Stimulated activated CD4-positive, alpha-beta T cell treated with anti-CD3 and anti-CD28 coated beads, Interleukin-2, amount 100 ng/mL, for 24 hours (primary cell): ENCODE measurements at places on chromosomes 11 and 22.

GRCh38 chr11:26896719-26897118 is 97.2 kb upstream of the FIBIN start:
- DNase-seq, result no peak

DNA sequence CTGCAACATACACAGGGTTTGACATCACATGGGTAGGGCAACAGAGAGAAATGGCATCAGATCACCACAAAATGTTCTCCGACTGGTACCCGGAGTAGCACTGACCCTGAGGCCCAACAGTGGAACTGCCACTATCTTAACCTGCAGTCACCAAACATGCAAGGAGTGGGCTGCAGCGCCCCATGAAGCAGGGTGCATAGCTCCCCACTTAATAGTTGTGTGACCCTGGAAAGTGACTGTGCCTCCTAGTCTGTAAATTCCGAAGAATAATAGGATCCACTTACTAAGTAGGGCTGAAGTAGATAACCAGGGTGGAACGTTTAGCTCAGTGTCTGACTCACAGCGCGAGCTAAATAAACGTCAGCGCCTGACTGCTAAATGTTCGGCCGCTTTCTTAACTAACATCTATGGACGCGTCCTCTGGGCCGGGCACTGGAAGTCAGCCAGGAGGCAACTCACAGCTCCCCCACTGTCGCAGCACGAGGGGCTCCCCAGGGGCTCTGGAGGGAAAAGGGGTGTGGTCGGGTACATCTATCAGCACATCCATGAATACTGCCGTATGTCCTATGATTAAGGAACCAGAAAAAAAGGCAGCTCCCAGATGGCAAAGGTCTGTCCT is 777 bp downstream of the LTO1 start:
- DNase-seq, result peak; percentile 15

DNA sequence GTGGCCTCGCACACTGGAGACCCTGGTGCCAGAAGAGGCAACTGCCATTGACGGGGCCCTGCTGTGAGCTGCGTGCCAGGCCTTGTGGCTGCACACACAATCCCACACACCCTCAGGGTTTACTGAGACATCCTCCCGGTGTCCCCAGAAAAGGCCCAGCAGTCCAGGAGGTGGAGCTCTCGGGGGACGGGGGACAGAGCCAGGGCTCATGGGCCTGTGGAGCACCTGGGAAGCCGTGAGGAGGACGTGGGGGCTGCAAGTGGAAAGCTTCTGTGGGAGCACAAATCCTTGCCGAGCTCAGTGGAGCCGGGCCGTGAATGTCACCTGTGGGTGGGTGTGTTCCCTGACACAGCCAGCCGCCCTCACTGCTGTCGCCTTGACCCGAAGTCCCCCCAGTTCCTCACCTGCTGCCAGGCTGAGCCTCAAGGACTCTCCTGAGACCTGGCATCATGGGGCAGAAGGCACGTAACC is 609.7 kb downstream of the TBC1D22A start:
- no peak for DNase-seq

DNA sequence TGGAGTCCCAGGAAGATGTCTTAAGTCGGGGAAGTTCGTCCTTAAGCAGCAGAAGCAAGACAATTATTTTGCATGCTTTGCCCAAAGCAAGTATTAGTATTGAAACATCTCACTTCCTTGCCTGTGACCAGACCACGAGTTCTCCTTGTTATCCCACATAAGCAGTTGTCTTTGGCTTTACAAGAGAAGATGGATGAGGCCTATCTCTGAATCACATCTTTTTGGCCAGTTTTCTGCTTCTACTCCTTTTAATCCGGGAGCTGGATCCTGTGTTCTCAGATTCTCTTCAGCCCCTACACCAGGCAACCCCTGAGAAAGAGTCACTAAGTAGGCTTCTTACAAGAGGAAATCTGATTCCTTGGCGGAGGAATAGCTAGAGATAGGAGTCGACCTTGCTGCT is 2.1 kb downstream of the SYT9 start:
- DNase-seq, result no peak

DNA sequence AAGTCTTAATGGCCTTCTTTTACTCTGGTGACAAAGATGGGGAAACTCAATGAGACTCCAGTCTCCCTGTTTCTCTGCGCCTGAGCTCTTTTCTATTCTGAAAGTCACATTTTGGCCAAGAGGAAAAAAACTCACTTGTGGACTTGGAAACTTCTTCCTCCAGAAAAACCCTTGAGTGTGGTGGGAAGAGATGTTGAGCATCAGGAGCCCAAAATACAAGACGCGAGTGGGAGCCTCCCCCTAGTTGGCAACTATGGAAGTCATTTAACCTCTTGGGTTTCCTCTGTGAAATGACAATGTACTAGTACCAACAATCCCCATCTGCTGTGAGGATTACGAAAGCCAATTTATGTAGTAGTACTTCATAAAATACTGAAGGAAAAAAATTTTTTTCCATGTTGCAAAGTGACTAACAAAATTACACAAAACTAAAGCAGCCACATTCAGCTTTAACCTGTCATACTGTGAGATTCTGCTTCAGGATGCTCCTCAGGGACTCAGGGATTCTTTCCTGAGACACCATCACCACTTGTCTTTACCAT is 524 bp upstream of the SLC25A17 start:
- no peak for DNase-seq

GRCh38 chr11:131899950-131900580 is 529.6 kb downstream of the NTM start:
- DNase-seq, result no peak

DNA sequence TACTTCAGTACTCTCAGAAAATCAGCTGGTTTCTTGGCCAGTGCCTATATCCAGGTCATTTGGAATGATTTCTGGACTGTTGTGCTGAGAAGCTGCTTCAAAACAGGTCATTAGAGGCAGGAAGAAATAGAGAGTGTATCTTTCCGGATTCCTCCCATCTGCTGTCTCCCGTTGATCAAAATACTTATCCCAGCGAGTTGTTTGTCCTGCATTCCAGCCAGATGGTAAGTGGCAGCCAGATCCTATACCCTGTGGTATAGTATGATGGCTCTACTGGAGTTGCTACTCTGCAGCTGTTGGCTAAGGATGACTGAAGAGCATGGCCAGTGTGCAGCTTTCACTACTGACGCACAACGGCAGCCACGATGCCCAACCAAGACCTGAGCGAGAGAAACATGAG is 560.9 kb upstream of the ANO5 start:
- DNase-seq, result no peak

GRCh38 chr11:24683583-24683982 is 186.7 kb downstream of the LUZP2 start:
- no peak for DNase-seq

DNA sequence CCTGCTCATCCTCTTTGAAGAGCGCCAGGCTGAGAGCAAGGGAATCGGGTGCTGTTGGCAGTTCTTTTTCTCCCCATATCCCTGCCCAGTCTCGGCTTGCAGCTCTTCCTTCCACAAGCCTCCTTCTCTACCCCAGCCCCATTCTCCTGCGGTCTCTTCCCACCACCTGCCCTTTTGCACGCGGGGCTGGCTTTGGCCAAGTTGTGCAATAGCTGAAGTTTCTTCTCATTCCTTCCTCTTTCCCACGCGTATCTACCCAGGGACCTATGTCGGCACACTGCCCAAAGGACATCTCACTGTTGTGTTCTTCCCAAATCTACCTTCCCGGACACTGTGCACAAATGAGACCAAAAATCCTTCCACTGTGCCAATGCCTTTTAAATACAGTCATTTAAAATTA is 22.3 kb upstream of the HTR3A start:
- DNase-seq, result no peak

DNA sequence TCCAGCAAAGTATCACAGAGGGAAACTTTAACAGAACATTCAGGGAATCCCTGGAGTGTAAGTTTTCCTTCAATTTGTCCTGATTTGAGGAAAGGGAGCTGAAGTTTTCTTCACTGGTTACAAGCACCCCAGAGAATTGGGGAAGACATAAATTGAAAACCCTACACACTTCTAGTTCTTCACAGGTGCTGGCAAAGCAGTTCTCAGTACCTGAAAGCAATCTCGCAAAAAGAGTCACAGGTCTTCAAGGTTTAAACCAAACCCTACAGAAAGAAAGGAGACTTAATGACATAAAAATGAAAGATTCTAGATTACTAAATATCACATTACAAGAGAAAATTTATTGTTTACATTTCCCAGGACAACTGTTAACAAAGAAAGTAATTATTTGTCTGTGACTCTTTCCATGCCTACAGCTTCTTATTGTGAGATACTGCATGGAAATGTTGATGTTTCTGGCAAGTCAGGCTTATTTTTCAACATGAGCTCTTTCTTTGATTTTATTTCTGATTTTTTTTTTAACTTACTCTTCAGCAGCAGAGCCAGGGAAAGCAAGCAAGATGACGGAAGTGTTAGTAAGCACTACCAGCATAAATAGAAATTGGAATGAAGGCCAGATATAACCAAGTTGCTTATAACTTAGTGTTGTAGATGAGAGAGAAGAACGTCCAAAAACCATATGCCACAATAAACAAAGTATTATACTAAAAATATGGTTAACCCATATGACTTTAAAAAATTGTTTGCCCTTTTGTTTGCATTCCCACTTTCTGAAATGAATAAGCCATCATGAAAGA is 44.1 kb downstream of the FANCF start:
- DNase-seq, result no peak

GRCh38 chr11:124732230-124732629 is 7.5 kb upstream of the NRGN start:
- no peak for DNase-seq

- no peak for DNase-seq
These were observed 24.1 kb upstream of the CLMP start for GRCh38 chr11:123219066-123219690.

GRCh38 chr11:65066315-65066714 is 8.0 kb upstream of the NAALADL1 start:
- DNase-seq, result no peak
